ENCODE measurements at places on chromosomes 2 and 18. TPM values are rescaled to one million over a fixed set of nuclear protein-coding genes. Genes with fewer than 3 reads are reported as not detected.

The YES1 gene
- 26.5 TPM for polyA plus RNA-seq

The LINC00305 gene
- polyA plus RNA-seq, result not detected

The DLGAP1 gene
- 1.1 TPM for polyA plus RNA-seq

The ST8SIA3 gene
- polyA plus RNA-seq, result under 0.01 TPM

DNA sequence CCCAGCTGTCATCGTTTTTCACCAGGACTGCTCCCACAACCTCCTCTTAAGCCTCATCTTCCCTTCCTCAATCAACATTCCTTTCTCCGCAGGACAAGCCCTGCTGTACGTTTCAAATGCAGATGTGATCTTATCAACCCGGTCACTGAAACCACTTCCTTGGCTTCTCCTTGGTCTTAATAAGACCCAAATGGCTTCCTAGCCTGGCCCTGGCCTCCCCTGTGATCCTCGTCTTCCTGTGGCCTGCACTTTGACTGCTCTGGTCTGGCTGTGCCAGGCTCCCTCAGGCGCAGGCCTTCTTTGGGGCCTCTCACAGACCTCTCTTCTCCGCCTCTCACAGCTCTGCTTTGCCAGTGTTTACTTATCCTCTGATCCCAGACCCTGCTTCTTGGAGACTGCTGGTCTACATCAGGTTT, 4.7 kb upstream of the ADNP2 start:
- no peak overlapping the region for H3K4me3 ChIP-seq
- H3K4me1 ChIP-seq, result no peaks in the 10 kb centered on the region
- no peak overlapping the region for H3K27ac ChIP-seq
- H3K27me3 ChIP-seq, result no peaks in the 10 kb centered on the region

All from aorta (tissue), 5 donors.